ENCODE measurements at places on chromosomes 11 and 22.

GRCh38 chr11:62402226-62402959 lies 16.4 kb upstream of the SCGB1A1 start:
- DNase-seq, result peak; percentile 21

GRCh38 chr11:72141066-72141465 lies 5.5 kb downstream of the FOLR3 start:
- no peak for DNase-seq

DNA sequence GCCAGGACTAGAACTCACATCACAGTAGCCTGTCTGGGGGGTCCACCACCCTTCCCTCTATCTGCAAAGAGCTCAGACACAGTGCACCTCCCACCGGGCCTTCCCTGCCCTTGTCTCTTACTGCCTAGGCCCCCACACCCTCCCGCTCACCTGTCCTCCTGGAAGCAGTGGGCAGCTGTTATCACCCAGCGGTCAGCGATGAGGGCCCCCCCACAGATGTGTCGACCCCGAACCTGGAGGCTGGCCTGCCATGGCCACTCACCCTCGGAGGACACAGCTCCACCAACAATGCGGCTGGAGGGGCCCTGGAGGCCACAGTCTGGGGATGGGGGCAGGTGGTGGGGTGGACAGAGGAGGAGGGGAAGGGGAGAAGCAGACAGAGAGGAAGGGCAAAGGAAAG lies 18.8 kb downstream of the KCTD17 start:
- DNase-seq, result no peak

DNA sequence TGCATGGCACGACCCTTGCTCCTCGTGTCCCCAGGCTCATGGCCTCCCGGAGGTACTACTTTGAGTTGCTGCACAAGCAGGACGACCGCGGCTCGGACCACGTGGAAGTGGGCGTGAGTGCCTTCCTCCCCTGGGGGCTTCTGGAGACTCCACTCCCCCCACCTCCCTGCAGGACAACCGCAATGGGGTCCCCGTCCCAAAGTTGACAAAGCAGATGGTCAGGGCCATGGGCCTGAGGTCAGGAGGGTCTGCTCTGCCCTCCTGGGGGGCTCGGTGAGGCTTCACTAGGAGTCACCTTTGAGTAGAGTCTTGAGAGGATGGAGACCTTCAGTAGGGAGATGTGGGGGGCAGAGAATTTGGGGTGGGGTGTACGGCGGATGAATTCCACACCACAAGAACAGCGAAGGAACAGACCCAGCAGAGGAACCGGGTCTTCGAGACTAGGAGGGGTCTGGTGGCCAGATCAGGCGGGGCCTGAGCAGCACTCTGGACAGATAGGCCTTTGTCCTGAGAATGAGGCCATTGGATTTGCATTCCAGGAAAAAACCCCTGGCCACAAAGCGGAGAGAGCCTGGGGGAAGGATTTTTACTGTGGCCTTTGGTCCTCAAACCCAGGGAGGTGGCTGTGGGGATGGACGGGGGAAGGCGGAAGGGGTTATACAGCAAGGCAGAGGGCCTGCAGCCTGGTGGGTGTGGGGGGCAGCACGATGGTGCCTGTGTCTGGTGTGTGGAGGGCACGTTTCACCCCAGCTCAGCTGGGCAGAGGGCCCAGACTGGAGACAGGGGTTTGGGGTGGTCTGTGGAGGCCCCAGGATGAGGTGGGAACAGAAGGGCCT lies 4.6 kb downstream of the B4GALNT4 start:
- DNase-seq, result no peak

- no peak for DNase-seq
Observed at GRCh38 chr11:60064111-60064510, 7.6 kb downstream of the MS4A3 start.

- no peak for DNase-seq
Observed at GRCh38 chr11:85109141-85109540, 518.0 kb downstream of the DLG2 start.

DNA sequence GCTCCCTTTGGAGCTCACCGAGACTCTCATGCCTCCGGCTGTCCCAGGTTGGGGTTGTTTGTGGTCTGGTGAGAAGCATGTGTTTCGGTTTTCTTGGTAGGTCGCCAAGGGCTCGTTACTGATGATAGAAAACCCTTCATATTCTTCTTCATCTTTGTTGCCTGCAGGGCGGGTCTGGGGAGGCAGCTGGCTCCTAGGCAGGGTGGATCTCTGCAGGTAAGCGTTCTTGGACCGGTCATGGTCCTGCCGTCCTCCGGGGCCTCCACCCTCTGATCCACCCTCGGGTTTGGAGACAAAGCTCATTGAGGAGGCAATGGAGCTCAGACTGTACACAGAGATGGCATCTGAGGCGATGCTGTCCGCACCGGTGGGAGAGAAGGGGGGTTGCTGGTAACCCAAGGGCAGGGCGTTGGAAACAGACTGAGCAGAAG lies 64.3 kb upstream of the PITPNB start:
- no peak for DNase-seq

- DNase-seq, result no peak
Observed at GRCh38 chr11:16603245-16603644, 135.2 kb upstream of the C11orf58 start.

DNA sequence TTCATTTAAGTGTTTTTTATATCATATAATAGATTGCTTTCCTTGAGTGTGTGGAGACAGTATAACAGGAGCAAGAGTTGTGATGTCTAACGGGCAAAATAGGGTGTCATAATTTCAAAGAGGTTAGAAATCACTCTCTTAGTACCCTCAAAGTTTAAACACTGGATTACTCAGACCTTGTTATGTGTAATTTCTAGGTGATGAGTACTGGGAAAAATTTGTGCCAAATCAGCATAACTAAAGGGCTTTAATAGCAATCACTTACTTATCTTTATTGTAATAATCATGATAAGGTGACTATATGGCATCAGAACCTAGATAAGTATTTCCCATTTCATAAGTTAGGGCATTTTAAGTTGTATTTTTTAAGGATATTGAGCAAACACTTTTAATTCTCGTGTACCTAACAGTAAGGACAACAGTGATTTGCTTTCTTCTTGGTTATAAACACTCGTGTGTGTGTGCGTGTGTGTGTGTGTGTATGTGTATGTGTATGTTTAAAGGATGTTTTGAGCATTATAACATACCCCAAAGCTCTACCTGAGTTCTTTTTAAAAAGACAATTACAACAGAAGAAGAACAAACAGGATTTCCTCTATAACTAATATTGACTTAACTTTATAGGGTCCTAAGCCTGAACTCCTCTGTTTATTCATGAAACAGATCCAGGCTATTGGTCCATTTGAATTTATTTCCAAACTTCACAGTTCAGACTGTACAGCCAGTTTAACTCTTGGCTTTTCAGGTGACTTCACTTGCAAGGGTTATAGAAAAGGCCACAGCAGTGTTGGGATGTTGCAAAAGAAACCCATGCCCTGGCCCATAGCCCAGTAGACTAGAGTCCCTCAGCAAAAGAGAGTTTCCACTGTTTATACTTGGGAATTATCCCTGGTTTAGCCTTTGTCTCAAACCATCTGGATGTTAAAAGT lies 23.7 kb upstream of the PDE3B start:
- DNase-seq, result no peak

GRCh38 chr11:62124186-62125113 lies 639 bp downstream of the INCENP start:
- DNase-seq, result no peak

DNA sequence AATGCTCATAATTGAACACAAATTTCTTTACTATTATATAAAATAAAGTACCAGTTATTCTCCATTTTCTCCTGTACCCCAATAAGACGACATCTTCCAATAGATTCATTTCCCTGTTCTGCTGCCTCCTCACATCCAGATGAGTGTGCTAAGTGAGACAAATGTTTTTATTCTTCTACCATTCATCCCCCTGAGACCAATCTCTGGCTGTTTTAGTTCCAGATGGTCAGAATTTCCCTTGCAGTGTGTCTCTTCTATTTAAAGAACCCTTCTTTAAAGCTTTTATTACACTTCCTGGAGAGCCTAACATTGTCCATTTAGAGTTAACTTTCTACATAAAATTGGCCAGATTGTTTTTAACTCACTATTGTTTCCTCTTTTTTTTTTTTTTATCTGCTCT lies 41.2 kb upstream of the GLYATL1 start:
- peak; percentile 59 for DNase-seq

DNA sequence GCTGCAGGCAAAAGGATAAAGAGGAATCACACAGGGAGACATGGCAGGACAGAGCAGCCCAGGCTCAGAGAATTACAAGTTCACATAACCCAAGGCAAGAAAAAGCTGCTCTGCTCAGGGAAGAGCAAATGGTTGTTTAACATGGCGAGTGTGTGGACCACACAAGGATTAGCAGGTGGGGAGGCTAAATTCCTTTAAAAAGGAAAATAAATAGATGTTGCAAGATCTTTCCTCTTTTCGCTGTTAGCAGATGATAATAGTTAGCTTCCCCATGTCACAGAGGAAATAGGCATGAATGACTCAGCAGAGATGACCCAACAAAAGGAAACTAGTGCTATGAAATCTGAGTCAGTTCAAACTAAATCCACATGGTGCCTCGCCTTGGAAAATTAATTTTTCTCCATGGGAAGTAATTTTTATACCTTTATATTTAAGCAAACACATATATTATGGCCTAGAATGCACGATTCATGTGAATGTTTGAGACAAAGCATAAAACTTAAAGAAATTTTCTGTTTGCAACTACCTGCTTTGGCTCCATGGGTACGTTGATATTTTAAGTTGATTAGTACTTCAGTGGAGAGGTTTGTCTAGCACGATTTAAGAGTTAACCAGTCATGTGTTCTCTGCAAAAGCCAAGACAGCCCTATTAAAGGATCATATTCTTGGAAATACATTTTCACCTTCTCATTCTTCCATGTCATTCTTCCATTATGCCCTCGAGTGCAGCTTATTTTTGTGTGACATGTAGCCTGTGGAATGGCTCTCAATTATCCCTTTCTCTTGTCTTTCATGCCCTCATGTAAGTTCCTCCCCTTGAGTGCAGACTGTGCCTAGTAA lies 38.5 kb upstream of the FJX1 start:
- peak; percentile 68 for DNase-seq

- peak; percentile 14 for DNase-seq
Observed at GRCh38 chr22:39545386-39546365, 13.1 kb upstream of the RPS19BP1 start.

GRCh38 chr11:46254133-46254491 lies 23.4 kb upstream of the CREB3L1 start:
- DNase-seq, result no peak

DNA sequence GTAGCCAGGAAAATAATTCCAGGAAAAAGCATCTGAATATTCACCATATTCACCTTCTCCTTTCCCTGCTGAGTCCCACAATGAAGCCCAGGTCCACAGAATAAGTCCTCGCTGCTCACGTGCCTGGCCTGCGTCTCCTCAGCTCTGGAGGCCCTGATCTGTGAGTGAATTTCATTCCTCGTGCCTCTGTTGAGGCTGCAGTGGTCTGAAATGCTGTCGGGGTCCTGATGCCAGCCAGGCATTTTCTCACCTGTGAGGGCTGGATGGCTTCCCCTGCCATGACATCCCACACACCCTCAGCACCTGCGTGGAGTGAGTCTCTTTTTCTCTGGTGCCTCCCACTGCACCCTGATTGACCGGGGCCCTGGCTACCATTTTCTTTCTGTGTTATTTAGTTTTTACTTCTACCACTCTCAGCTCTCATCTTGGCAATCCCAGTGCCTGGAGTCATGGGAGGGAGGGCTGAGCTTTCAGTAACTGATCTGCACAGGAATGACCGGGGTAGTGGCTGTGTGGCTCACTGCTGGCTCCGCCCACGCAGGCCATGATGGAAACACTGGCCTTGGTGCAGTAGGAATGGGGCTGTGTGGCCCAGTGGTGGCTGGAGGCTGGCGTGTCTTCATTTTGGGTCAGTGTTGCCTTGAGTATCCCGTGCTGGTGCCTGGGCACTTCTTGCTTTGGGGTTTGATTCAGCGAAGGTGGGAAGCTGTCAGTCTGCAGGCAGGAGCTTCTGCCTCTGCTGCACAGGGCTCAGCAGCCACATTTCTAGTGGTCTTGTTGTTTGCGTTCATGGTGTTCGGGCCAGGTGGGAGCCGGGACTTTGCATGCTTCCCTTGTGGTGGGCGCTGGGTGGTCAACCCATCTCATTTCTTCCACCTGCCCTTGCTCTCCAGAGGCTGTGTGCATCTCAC lies 807.2 kb downstream of the TBC1D22A start:
- DNase-seq, result no peak

GRCh38 chr11:15027956-15028355 lies 45.4 kb upstream of the CALCB start:
- no peak for DNase-seq

DNA sequence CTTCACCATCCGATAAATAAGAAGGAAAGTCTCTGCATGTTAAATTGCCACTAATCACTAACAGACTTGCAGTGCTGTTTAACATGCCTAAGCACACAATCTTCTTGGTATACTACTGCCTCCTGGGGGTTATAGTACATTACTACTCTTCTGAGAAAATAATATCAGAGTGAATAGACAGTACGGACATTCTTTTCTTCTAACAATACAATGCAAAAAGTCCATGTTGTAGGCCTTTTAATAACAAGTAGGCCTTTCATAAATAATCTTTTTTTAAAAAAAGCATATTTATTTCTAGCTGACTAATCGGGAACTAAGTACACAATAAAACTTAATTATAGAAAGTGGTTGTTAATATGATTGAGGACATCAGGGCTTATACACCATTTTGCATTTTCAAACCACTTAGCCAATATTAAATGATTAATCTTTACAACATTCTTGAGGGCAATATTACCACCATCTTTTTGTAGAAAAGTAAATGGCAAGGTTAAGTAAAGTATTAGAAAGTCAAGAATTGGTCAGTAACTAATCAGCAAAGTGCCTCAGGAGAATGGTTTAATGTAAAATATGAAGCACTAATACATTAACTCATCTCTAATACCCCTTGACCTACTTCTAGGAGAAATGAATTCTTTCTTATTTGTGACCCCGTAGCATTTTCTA lies 84.7 kb downstream of the TTC28 start:
- DNase-seq, result peak; percentile 87

- DNase-seq, result peak; percentile 20
Observed at GRCh38 chr11:117097389-117098268, 599 bp downstream of the SIK3 start.

DNA sequence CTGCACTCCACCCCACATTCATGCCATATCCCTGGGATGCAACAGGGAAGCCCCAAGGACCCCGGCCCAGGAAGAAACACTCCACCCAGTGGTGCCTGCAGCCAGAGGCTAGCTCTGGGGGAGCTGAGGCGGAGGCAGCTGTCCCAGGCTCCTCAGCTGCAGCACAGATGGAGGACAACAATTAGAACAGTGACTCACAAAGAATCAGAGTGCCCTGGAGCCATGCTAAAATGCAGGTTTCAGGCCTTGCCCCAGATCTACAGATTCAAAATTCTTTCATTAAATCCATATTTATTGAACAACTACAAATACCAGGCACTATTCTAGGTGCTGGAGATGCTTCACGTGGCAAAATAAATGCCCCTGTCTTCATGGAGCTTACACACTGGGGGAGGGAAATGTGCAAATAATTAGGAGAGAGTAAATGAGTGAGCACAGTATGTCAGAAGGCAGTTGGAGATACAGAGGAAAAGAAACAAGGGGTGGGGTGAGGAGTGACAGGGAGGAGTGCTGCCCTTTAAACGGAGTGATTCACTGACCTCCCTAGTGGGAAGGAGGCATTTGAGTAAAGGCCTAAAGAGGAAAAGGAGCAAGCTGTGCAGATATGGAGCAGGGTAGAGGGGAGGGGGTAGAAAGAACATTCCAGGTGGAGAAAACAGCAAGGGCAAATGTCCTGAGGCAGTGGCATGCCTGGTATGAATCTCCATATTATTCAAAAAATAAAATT lies 73.3 kb upstream of the CSNK2A3 start:
- DNase-seq, result peak; percentile 41

- DNase-seq, result no peak
Observed at GRCh38 chr11:69512136-69512535, 30.7 kb downstream of the LINC01488 start.

All from skin of body (tissue), 3 donors.